ENCODE measurements at places on chromosomes 2 and 18. TPM values are rescaled to one million over a fixed set of nuclear protein-coding genes. Genes with fewer than 3 reads are reported as not detected.

The TEX44 gene
- not detected for total RNA-seq

The HOXD9 gene
- total RNA-seq, result 1.1 TPM

The EVA1A gene
- 23.2 TPM for total RNA-seq

The SAP130 gene
- 19.1 TPM for total RNA-seq

The VPS4B gene
- total RNA-seq, result 57.0 TPM

The GCG gene
- not detected for total RNA-seq

The INSIG2 gene
- 35.4 TPM for total RNA-seq

The SLC9A4 gene
- total RNA-seq, result not detected

The TOGARAM2 gene
- total RNA-seq, result 1.5 TPM

The KCTD1 gene
- total RNA-seq, result 12.1 TPM

The ZRANB3 gene
- total RNA-seq, result 3.5 TPM

The SP140L gene
- total RNA-seq, result 17.1 TPM

The ZNF638 gene
- total RNA-seq, result 94.4 TPM

The CNTNAP5 gene
- total RNA-seq, result not detected

The ZDBF2 gene
- 6.1 TPM for total RNA-seq

The COLEC11 gene
- 1.4 TPM for total RNA-seq

The ATAD2B gene
- total RNA-seq, result 24.9 TPM

The SPATA3 gene
- total RNA-seq, result not detected

The WDPCP gene
- total RNA-seq, result 9.0 TPM
